ENCODE measurements at places on chromosomes 11 and 22.

- DNase-seq = no peak
These were observed 76.0 kb downstream of the TRIM29 start for GRCh38 chr11:120061761-120062560.

DNA sequence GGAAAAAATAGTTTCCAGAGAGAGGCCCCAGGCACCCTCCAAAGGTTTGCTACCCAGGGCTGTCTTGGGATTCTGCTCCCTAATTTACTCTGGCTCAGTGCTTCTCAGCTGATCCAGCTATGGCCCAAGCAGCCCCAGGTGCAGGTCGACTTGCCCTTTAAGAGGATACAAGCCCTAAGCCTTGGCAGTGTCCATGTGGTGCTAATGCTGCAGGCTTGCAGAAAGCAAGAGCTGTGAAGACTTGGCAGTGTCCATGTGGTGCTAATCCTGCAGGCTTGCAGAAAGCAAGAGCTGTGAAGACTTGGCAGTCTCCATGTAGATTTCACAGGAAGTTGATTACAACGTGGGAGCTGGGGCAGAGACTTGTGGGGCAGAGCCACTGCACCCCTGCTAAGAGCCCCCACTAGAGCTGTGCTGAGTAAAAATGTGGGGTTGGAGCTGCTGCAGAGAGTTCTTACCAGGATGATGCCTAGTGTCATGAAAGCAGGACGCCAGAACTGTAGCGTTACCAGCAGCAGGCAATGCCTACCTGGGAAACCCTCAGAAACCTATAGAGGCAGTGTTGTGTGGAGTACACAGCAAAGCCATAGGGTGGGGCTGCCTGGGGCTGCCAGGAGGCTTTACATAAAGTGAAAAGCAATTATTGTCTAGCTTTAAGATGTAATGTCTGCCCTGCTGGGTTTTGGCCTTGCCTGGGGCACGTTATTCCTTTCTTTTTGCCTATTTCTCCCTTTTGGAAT, 16.1 kb upstream of the OR52K1 start:
- DNase-seq = no peak

DNA sequence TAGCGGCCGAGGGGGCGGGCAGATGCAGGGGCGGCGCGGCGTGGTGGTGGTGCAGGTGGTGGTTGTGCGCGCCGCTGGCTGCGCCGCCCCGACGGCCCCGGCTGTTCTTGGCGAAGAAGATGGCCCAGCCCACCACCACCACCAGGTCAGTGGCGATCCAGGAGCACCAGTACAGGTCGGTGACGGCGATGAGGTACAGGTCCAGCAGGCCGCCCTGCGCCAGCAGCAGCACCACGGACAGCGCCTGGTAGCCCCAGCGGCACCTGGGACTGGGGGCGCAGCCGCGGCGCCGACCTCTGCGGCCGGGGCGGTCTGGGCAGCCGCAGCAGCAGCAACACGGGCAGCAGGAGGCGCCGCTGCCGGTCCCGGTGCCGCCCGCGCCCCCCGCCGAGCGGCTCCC, 879 bp downstream of the TMEM121B start:
- DNase-seq = peak; percentile 40

DNA sequence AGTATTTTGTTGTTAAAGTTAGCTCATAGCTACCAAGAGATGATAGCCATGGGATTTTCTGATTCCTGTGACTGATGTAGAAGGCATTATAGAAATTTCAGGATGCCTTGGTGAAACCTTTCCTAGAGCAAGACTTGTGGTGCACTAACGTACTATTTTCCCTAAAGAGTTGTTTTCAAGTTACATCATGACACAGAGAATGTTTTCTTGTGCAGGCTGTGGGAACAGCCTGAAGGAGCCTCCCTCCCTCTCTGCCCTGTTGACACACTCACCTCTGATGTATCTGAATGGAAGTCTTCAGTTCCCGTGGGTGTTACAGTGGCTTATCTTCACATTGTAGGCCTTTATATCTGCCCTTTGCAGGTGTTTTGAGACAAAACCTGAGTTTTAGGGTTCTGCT, 121.6 kb downstream of the LDLRAD3 start:
- DNase-seq = no peak

DNA sequence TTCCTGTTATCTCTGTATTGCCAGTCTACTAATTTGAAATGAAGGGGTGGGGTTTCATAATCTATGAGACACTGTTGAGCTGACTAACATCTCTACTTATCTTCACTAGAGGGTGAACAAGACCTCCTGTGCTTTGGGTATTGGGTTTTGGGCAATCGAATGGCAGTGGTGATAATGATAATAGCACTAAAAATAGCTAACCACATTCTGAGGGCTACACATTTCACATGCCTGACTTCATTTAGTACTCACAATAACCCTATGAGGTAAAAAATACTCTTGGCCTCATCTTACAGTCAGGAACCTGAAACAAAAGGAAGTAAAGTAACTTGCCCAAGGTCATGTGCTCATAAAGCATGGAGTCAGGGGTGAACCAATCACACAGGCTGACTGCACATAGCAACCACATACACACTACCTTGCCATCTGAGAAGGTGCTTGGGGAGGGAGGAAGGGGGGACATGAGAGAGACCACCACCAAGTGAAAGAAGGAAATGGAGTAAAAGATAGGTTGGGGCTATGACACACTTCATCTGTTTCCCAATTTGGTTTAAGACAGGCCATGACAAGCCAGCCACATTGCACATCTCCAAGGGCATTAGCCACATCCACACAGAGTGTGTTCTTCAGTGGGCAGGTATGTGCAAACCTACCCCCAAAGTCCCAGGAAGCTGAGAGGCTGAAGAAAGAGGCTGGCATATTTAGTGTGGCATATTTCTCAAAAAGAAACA, 387.6 kb upstream of the DDI1 start:
- no peak for DNase-seq

GRCh38 chr22:49427941-49428340, 399.7 kb downstream of the BRD1 start:
- DNase-seq = no peak

All from stimulated activated effector memory CD8-positive, alpha-beta T cell treated with anti-CD3 and anti-CD28 coated beads, Interleukin-12 subunit alpha, Interleukin-12 subunit beta, amount 100 ng/mL, for 72 hours (primary cell).